ENCODE measurements at places on chromosomes 4 and X.

GRCh38 chr4:70914000-70914399 is 11.8 kb downstream of the MOB1B start:
- no peak for DNase-seq

- no peak for DNase-seq
These were observed 58.3 kb upstream of the MAGEB2 start for GRCh38 chrX:30156880-30157560.

- DNase-seq, result peak; percentile 82
These were observed 57.4 kb downstream of the TSC22D3 start for GRCh38 chrX:107718156-107718621.

GRCh38 chr4:71694961-71695360 is 88.9 kb downstream of the GC start:
- DNase-seq, result no peak

DNA sequence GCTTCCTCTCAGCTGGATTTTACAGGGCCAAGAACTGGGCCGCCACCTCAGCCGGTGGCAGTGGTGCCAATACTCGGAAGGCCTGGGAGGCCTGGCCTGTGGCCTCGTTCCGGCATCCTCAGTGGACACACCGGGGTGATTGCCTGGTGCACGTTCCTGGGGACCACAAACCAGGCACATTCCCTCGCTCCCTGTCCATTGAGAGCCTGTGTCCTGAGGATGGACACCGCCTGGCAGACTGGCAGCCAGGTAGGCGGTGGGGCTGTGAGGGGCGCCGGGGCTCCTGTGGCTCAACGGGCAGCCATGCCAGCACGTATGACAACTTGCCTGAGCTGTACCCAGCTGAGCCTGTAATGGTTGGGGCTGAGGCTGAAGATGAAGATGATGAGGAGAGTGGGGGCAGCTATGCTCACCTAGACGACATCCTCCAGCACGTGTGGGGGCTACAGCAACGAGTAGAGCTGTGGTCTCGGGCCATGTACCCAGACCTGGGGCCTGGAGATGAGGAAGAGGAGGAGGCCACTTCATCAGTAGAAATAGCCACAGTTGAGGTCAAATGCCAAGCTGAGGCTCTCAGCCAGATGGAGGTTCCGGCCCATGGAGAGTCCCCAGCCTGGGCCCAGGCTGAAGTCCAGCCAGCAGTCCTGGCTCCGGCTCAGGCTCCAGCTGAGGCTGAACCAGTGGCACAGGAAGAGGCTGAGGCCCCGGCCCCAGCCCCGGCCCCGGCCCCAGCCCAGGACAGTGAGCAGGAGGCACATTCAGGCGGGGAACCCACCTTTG is 70.4 kb downstream of the STARD8 start:
- no peak for DNase-seq

GRCh38 chr4:67452100-67452845 is 93.0 kb downstream of the CENPC start:
- no peak for DNase-seq

DNA sequence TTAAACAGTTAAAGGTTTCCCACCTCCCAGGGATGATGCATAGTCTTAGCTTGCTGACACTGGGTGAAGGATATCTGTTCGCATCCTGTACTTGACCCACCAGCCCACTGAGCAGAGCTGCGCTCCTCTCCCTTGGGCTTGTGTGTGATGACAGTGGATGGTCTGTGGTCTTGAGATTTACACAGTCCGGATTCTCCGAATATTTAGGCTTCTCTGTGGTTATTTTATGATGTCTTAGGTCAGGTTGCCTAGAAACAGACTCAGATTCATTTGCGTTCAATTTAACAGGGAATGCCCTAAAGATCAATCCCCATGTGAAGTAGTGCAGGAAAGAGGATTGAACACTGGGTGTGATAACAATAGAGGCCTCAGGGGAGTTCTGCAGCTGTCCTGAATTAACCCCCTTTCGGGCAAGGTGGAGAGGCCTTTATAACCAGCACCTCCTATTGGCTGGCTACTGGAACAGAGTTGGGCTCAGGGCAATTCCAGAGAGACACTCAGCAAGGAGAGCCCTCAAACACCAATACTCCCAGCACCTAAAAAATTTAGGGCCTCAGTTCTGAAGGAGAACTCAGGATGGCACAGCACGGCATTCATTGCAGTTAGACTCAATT is 653.2 kb upstream of the GALNT7 start:
- peak; percentile 30 for DNase-seq

DNA sequence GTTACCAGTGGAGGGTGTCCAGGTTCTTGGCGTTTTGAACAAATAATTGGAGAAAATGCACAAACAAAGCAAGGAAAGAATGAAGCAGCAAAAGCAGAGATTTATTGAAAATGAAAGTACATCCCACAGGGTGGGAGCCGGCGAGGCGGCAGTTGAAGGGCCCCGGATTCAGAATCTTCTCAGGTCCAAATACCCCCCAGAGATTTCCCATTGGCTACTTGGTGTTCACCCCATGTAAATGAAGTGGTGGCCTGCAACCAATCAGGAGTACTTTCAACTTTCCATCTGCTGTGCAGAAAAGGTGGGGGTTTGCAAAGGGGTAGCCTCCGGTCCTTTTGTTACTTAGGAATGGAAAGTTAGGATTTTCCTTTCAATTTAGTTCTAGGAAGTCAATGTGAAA is 1447.0 kb downstream of the C4orf33 start:
- no peak for DNase-seq

- DNase-seq, result no peak
These were observed 1567.9 kb downstream of the ARAP2 start for GRCh38 chr4:34676400-34676799.

DNA sequence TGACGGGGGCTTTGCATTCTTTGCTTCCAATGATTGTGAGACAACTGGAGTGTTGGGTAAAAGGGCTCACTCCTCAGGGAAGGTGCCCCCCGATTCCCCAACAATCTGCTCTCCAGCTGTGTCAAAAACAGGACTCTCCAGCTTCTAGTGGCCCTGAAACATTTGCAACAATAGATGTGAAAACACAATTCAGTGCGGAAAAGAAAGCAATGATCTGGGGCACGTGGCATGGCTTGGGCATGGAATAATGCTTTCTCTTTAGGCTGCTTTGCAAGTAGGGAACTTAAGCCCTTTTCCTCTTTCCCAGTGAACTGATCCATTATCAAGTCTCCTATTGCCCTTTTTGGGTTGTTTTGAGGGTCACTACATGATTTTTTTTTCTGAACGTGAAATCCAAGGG is 239.9 kb downstream of the C4orf33 start:
- DNase-seq, result no peak

DNA sequence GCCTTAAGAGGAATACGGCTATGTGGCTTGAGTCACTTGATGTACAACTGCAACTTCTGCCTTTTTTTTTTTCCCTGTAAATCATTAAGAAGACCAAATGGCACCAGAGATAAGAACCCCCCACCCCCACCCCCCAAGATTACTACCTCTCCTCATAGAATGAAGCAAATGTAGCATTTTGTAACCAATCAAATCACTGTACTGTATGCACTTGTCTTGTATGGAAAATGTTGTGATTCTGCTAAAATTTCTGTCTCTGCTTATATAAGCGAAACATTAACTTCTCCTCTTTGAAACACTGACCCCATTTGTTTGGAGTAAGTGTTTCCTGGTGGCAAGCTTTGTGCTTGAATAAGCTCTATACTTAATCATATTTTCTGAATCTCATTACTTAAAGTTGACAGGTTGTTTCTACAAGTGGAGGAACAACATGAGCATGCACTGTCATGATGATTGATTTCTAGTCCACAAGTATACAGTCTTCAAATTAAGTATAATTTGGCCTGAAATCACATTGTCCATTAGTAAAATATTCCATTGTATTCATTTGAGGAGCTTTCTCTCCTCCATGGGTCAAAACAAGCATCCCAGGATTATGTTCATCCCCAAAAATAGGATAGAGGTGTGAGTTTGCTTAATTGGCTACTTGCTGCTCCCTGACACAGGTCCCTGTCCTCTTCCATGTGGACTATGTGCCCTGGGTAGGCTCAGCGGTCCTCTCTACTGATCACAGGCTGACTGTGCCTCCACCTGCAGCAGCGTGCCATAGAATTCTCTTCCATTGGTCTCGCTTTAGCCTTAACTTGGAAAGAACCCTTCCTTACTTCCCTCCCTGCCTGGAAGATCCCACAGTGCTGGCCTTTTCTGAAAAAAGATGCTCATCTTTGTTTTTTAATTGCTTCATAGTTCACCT is 104.0 kb upstream of the BMP2K start:
- DNase-seq, result no peak

DNA sequence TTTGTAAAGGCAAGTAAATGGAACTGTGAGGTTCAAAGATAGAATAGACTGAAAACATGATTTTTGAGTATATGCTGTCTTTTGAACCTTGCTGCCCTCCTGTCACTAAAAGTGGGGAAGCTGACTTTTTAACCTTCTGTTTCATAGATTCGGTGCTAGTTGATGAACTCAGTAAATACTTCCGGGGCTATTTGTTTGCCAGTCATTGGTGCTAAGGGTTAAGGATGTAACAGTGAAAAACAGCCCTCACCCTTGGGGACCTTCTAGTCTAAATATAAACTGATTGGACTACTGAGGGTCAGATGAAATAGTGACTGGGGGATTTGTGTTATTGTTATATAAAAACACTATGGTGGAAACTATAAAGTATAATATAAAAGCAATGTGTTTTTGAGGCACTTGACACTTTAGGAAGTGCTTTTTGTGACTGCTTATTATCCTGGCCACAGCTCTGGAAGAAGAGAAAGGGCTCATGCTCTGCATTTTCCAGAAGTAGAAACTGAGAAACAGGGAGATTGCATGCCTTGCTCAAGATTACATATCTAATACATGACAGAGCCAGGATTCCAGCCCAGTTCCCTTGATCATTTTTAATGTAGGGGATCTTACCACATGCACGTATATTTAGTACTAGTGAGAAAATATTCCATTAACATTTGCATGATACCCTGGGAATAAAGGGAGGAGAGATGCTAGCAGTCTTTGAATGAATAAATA is 3.9 kb downstream of the BST1 start:
- no peak for DNase-seq

GRCh38 chr4:145988628-145989027 is 50.0 kb upstream of the ZNF827 start:
- no peak for DNase-seq

- no peak for DNase-seq
These were observed 533.2 kb upstream of the FAT1 start for GRCh38 chr4:187256897-187257296.

- DNase-seq, result no peak
These were observed 6.0 kb downstream of the P2RY4 start for GRCh38 chrX:70254063-70254400.

- no peak for DNase-seq
These were observed 31.6 kb downstream of the CD40LG start for GRCh38 chrX:136679531-136679930.

- DNase-seq, result no peak
These were observed 285.5 kb upstream of the ANKRD50 start for GRCh38 chr4:124997991-124998390.

DNA sequence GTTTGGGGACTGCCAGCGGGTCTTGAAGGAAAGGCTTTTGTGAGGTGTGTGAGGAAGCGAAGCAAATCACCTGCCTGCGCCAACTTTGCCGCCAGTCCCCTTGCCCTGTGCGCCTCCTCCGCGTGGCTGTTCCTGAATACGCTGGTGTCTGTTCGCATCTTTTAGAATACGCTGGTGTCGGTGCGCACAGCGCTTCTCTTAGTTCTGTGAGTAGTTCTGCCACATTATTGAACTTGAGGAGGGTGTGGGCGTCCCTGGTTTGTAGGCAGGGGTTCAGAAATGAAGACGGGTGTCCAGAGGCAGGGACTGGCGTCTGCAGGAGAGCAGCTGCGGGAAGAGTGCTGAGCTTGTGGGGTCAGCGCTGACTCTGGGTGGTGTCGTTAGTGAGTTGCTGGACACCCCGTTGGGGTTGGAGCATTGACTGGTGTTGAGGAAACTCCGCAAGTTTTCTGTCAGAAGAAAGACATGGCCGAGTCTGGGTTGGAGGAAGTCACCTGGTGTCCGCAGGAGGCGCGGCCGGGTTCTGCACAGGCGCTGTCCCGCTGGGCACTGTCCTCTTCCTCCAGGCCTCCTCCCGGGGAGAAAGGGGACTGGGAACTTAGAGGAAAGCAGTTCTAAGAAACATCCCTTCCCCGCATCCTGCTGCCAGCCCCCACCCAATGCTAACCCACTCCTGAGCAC is 930 bp downstream of the ZNF718 start:
- peak; percentile 19 for DNase-seq

DNA sequence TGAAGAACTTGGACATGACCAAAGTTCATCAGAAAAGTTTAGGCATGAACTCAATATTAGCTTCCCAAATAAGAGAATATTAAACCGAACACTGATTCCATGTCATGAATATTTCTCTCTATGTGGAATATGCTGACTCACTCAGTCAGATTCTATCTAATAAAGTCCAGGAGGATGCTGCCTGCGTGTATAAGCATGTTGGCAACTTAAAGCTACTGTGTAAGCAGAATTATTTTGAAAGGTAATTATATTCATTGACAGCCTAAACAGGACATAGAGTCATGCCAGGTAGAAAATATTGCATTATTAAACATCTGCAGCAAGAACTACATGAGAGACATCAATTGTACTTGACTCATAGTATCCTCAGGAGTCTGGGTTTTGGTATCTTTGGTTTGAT is 367.9 kb upstream of the SPOCK3 start:
- no peak for DNase-seq

DNA sequence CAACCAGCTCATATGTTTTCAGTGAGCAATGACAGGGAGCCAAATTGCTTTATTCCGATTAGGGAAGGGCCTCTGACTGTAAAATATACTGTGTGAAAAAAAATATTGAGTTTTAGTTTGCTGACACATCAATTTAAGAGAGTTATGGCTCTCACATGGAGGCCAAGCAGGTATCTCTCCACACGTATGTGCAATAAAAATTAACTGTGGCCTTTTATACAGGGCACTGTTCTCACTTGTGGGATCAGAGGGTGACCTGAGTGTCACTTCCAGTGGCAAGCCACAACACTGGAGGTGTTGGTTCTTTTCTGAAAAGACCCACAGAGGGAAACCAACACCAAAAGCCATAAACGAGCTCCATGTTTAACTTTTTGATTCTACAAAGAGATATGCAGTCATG is 462.8 kb downstream of the MID1IP1 start:
- DNase-seq, result no peak

GRCh38 chrX:154366666-154367055 is 7.8 kb downstream of the FLNA start:
- DNase-seq, result peak; percentile 45

GRCh38 chrX:11444052-11444451 is 150.8 kb downstream of the AMELX start:
- DNase-seq, result no peak

DNA sequence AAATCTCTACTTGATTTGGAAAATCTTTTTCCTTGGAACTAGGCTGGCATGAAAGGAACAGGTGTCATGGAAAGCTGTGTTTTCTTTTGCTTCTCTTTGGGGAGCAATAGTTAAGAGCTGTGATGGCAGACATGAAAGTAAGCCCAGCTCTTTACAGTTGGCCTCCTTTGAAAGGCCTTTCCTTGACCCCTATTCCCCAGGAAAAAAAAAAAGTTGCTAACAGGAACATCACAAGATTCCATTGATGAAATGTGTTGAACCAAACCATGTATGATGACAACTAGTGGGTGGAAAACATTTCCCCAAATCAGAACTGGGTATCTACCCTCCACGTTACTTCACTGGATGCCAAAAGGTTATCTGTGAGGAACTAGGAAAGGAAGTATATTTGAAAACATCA is 190.7 kb upstream of the RPL34 start:
- no peak for DNase-seq

All from fibroblast of gingiva (primary cell).